ENCODE measurements at places on chromosomes 2 and 18.

DNA sequence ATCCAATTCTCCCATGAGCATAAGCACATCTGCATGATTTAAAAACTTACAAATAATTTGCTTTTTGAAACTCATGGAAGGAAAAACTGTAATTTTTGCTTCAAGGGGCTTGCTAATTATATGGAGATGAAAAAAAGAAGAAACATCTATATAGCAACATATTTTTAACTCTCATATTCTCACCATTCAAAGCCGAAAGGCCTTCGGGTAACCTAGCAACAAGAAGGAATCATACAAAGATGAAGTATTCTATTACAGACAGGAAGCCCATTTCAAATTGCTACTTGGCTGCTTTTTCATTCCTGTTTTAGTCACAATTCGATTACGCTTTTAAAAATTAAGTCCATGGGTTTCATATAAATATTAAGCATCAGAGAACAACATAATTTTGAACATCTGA lies 39.2 kb upstream of the RNU4ATAC start:
- DNase-seq = no peak

DNA sequence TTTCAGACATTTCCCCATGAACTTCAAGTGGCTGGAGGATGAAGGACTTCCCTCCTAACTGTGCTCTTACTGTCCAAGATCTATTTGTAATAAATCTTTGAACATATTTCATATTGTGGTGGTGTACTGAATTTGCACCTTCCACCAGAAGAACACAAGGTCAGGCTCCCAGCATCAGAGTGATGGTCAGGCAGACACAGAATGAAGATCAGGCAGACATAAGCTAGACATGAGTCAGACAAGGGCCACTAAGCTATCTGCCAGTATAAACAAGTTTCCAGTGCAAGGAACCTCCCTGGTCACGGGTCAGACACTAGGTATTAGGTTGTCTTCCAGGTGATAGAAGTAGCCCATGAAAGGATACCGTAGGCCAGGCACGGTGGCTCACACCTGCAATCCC lies 20.0 kb downstream of the AQP12B start:
- no peak for DNase-seq

- no peak for DNase-seq
Measured at GRCh38 chr2:161417438-161418274, 1.6 kb downstream of the TBR1 start.

- DNase-seq = no peak
Measured at GRCh38 chr2:21420553-21421335, 297.0 kb downstream of the TDRD15 start.

- DNase-seq = no peak
Measured at GRCh38 chr2:240429341-240429871, 6.1 kb upstream of the GPC1 start.

DNA sequence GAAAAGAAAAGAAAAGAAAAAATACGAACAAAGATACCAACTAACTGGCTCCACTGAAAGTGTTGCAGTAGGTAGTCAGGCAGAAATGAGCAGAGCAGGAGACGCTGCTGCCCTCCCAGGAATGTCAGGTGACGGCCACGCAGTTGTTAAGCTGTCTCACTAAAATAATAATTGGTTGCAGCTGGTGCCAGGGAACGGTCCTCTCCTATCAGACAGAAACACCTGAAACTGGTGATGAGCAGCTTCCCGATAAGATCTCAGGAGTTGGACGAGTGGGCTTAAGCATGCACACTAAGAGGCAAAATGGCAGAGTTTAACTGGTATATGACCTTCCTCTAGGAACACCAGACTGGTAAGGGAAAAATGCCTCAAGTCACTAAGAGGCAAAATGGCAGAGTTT lies 611.1 kb downstream of the ZEB2 start:
- no peak for DNase-seq

DNA sequence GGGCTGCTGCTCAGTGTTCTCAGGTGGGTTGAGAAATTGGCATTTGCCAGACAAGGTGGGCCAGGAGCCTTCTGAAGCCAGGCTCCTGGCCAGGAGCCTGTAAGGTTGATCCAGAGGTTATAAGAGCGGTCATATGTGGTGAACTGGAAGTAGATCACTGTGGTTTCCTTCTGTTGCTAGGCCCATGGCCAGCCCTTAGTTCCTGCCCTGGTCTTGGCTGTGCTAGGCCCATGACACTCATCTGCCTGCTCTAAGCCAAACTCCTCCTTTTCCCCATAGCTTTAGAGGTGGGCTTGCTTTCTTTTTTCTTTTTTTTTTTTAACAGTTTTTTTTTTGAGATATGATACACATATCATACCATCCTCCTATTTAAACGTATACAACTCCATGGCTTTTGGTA lies 5.0 kb upstream of the MGAT5 start:
- DNase-seq = no peak

- no peak for DNase-seq
Measured at GRCh38 chr2:165804719-165805118, 10.7 kb upstream of the GALNT3 start.

- DNase-seq = no peak
Measured at GRCh38 chr2:5913711-5914395, 221.7 kb downstream of the SOX11 start.

GRCh38 chr2:7530001-7530400 lies 612.8 kb downstream of the RNF144A start:
- DNase-seq = no peak

- DNase-seq = no peak
Measured at GRCh38 chr2:13353083-13353482, 636.3 kb downstream of the TRIB2 start.

DNA sequence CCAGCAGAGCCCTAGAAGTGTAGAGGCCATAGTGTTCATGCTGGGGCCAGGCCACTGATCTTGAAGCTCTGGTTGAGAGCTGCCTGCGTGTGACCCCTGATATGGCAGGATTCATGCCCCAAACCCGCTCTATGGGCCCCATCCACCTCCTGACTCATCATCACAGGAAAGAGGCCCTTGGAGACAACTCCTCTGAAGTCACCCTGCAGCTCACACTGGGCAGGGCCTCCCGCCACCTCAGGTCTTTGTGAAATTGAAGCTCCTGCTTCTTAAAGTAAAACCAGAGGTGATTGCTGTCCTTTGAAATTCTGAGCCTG lies 12.0 kb upstream of the TUBB6 start:
- DNase-seq = peak; percentile 65

GRCh38 chr2:208266553-208266893 lies 468 bp downstream of the PIKFYVE start:
- no peak for DNase-seq

DNA sequence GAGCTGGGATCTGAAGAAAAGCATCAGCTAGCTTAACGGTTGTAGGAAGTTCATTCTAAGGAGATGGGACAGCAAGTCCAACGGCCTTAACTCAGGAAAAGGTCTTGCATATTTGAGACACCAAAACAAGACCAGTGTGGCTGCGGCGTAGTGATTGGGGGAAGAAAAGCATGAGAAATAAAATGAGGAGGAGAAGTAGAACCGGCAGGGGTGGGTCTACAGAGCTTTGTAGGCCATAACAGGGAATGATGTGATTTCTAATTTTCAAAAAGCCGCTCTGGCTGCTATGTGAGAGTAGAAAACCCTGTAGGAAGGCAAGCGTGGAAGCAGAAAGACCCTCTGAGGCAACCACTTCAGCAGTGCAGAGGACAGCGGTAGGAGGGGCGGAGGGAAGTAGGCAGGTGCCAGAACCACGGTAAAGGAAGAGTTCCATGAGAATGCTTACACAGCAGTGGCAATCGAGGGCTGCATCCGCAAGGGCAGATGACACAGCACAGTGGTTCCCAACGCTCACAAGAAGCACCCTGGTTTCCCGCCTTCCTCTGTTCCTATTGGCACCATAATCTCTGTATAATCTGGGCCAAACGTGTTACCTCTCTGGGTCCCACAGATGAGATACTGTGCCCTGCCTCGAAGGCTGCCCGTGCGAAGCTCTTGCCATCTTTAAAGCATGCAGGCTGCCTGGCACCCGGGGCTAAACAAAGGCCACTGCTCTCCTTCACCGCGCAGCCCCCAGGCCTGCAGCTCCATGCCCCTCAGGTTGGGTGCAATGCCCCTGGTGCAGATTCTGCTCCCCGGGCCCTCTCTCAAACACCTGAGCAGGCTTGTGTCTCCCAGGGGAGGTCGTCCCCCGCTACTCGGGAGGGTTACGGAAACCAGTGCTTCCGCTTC lies 795 bp downstream of the ANKRD39 start:
- DNase-seq = peak; percentile 27

GRCh38 chr2:197033222-197033621 lies 106.7 kb upstream of the PGAP1 start:
- no peak for DNase-seq

- DNase-seq = no peak
Measured at GRCh38 chr2:119431976-119432850, 559 bp downstream of the TMEM37 start.

DNA sequence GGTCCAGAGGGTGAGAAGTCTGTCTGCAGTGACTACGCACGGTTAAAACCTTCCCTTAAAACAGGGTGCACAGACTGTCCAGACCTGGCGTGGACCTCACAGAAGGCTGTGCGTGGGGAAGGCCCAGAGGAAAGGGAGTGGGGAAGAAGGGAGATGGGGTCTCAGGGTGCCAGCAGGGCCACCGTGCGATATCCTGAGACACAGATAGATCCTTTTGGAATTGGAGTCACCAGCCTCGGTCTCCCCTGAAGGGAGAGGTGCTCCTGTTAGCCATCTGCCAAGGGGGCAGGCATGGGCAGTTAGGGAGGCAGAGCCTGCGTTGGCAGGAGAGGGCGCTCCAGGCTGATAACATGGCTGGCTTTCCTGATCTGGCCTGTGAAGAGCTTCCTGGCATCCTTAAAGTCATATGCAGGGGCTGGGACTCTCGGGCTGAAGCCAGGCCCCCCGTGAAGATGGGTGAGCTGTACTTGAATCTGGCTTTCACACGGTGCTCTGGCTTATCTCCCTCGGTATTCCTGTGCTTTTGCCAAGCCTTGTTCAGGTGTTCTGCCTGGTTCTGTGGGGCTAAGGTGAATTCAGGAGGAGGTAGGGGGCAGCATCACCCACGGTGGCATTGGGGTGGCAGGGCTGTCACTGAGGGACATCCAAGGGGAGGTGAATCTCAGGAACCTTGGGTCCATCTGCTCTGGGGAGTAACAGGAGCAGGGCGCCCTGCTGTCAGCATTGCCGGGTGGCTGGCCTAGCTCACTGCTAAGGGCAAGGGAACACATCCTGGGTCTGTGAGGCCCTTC lies 107.2 kb upstream of the SMAD2 start:
- no peak for DNase-seq

DNA sequence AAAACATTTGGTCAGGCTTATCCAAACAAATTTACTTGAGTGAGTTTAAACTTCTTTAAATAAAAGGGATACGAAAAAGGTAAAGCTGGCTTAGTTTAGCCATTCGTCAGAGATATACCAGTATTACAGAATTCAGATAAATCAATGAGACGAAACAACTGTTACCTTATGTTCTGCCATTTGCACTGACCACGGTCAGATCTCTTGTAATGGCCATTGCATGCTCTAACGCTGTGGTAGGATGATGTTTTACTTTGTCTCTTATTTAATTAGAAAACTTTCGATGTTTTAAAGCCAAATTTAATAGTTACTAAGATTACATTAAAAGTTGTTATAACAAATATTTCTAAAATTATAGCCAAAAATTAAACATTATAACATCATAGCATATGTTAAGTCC lies 1.5 kb downstream of the C18orf54 start:
- DNase-seq = no peak

DNA sequence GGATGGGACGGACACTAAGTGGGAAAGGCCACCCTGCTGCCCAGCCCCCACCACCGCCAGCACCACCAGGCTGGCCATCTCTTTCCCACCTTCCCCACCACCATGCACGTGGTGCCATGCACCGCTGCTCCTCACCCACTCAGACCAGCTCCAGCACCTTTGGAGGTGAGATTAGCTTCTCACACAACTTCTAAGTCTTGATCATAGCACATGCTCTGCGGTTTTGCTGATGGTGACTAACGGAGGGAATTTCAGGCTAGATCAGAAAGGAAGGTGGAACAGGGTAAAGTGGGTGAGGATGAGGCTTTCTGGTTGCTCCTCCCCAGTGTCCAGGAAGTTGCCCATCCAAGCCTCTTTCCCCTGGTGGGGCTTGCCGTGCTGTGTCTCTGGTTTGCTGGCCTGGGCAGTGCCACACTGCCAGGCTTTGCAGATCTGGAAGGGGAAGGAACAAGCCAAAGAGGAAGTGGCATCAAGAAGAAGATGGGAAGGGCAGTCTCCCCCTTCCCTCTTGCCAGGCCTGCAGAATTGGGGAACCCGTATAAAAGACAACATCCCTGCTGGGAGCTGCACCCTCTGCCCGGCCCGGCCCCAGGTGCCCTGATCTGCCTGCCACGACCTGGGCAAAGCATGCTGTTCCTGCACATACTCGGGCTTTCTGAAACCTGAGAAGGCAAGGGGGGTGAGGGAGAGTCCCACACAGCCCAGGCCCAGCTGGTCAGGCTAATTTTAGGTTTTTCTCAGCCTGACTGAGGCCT lies 44.3 kb upstream of the CAB39 start:
- no peak for DNase-seq

DNA sequence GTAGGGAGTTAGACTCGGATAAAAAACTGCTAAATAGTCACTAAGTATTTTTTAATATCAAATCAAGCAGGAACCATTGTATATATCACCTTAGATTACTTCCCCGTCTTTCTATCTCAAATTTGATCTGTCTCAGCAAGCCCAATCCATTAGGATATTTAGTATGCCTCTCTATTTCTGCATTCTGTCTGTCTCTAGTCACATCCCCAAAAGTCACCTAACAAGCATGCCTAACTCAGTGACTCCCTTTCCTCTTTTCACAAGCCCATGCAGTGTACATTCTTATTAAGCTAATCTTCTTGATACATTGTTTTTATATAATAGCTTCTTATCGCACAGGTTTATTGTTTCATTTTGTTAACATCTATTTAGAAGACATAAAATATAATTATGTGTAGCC lies 57.8 kb downstream of the PDE1A start:
- no peak for DNase-seq

DNA sequence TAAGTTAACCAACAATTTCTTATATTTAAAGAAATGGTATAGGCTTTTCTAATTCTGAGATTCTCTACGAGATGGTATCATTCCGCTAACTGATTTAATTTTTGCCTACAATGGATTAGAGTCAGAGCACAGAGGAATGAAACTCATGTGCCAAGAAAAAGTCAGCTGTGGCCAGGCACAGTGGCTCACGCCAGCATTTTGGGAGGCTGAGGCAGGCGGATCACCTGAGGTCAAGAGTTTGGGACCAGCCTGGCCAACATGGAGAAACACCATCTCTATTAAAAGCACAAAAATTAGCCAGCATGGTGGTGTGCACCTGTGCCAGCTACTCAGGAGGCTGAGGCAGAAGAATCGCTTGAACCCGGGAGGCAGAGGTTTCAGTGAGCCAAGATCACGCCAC lies 17.0 kb upstream of the TTN start:
- no peak for DNase-seq

GRCh38 chr2:1053786-1054185 lies 103.1 kb downstream of the SNTG2 start:
- DNase-seq = no peak

DNA sequence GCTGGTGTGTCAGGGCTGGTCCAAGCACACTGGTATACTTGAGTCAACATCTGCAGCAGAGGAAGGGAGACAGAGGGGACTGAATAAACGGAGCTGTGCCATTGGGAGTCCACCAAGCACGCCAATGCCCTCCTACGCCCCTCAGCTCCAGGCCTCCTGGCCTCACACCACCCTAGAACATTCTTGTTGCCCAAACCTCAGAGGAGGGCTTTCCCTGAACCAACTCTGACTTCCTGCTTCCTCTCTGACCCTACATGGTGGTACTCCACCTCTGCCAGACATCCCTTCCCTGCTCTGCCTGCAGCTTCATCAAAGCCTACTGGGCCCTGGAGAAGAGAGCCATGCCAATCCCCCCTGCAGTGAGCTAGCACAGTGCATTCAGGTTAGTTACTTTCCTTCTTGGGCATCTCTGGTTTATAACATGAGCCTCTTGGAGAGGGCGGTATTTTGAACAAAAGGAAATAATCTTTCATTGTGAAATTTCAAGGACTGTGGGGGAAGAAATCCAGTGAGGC lies 54.4 kb downstream of the ZBTB7C start:
- DNase-seq = no peak
